ENCODE measurements at places on chromosomes 4 and X. TPM values are rescaled to one million over a fixed set of nuclear protein-coding genes. Genes with fewer than 3 reads are reported as not detected.
A peak's percentile ranks its signal among the peaks of the same experiment; 100 is the strongest.

GRCh38 chrX:17164941-17165340 is 210.1 kb upstream of the NHS start:
- H3K4me3 ChIP-seq = no peak overlapping the region
- no peaks in the 10 kb centered on the region for H3K36me3 ChIP-seq
- no peaks in the 10 kb centered on the region for H3K27me3 ChIP-seq

GRCh38 chrX:39759526-39760224 is 338.1 kb downstream of the BCOR start:
- peak overlapping the region; percentile 48 for H3K27ac ChIP-seq
- H3K4me1 ChIP-seq = peaks cover 39% of the 10 kb centered on the region
- no peaks in the 10 kb centered on the region for H3K27me3 ChIP-seq
- DNase-seq = no peak

GRCh38 chrX:25523574-25524540 is 508.1 kb upstream of the ARX start:
- no peaks in the 10 kb centered on the region for H3K27me3 ChIP-seq
- no peak overlapping the region for H3K4me3 ChIP-seq
- no peak for DNase-seq
- H3K4me1 ChIP-seq = no peaks in the 10 kb centered on the region
- H3K27ac ChIP-seq = no peak overlapping the region
- H3K36me3 ChIP-seq = no peaks in the 10 kb centered on the region

DNA sequence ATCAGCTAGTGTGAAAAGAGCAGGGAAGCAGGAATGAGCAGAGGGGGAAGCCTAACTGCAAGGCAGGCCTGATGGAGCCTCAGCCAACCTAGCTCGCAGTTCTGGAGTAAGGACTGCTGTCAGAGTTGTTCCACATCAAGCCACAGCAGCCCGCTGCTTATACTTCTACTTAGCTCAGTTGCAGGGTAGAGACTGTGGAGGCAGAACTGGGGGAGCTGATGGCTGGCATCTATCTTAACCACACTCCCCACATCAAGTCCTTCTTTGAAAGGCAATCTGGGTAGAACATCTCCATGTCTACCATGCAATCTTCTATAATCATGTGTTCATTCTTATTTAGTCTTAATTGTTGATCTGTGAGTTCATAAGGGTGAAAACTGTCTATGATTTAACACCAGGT is 46.1 kb downstream of the DDX60 start:
- DNase-seq = no peak
- no peaks in the 10 kb centered on the region for H3K4me1 ChIP-seq
- H3K27ac ChIP-seq = no peak overlapping the region

- DNase-seq = no peak
- H3K27me3 ChIP-seq = no peaks in the 10 kb centered on the region
- no peak overlapping the region for H3K27ac ChIP-seq
- H3K4me1 ChIP-seq = no peaks in the 10 kb centered on the region
Observed at GRCh38 chr4:138494116-138494515, 252.0 kb upstream of the SLC7A11 start.

DNA sequence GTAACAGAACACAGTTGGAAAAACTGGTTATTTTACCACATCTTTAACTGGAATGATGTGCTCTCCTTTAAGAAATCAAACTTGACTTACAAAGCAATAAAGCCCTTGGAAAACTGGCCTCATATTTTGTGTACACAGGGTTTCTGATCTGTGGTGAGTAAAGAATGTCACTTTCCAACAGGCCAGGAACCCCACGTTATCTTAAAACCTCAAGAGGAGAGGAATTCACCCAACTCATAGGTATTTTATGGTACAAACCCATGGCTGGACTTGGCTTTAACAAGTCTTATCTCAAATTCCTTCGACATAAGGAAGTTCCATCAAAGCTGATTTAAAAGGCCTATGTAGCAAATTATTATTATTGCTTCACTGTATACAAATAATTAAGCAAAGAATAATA is 1735.1 kb downstream of the PCDH7 start:
- no peaks in the 10 kb centered on the region for H3K27me3 ChIP-seq
- H3K4me1 ChIP-seq = no peaks in the 10 kb centered on the region
- no peak overlapping the region for H3K27ac ChIP-seq
- no peaks in the 10 kb centered on the region for H3K36me3 ChIP-seq

The TMPRSS11B gene
- 327 TPM for total RNA-seq

DNA sequence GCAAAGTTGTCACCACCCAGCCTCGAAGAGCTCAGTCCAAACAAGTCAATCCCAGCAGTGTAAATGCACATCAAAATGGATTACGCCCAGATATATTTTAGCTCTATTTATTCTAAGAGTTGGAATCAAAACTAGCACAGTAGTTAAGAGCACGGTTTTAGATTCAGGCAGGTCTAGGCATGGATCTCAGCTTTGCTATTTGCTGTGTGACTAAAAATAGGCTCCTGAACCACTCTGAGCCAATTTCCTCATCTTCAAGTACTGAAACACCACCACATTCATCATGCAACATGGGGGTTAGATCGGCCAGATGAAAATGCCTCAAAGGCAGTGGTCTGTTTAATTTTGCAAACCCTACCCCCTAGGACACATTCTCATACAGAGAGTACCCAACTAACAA is 55.9 kb upstream of the FGFBP2 start:
- no peaks in the 10 kb centered on the region for H3K4me1 ChIP-seq
- H3K4me3 ChIP-seq = no peak overlapping the region
- H3K27ac ChIP-seq = no peak overlapping the region
- no peak for DNase-seq
- H3K36me3 ChIP-seq = no peaks in the 10 kb centered on the region

- H3K27me3 ChIP-seq = no peaks in the 10 kb centered on the region
- H3K27ac ChIP-seq = no peak overlapping the region
- DNase-seq = no peak
- H3K4me3 ChIP-seq = no peak overlapping the region
Observed at GRCh38 chrX:26916991-26917390, 546.1 kb downstream of the PPP4R3C start.

The ADAMTS3 gene
- total RNA-seq = 0.57 TPM

- H3K27me3 ChIP-seq = no peaks in the 10 kb centered on the region
- H3K4me3 ChIP-seq = no peak overlapping the region
- no peak overlapping the region for H3K27ac ChIP-seq
- H3K4me1 ChIP-seq = no peaks in the 10 kb centered on the region
Observed at GRCh38 chrX:29826742-29827141, 388.6 kb upstream of the MAGEB2 start.

Data from esophagus squamous epithelium (tissue), 5 donors.